ENCODE measurements at places on chromosomes 16 and 17. TPM values are rescaled to one million over a fixed set of nuclear protein-coding genes. Genes with fewer than 3 reads are reported as not detected.
A peak's percentile ranks its signal among the peaks of the same experiment; 100 is the strongest.

DNA sequence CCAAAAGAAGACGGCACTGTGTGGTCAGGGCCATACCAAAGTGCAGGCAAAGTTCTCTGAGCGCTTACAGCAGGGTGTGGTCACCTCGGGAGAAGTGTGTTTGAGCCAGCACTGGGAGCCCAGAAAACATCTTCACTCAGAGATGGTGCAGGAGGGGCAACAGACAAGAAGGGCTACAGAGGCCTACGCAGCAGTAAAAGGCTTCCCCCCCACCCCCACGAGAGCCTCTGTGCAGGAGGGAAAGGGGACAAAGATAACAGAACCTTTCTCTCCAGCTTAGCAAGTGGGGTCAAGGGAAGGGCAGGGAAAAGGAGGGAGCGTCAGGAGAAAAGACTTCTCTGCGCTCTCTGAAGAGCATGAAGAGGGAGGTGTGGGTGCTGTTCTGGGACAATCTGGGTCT is 2.8 kb downstream of the VAT1 start:
- peak overlapping the region; percentile 96 for H3K4me3 ChIP-seq
- no peaks in the 10 kb centered on the region for H3K27me3 ChIP-seq
- peak overlapping the region; percentile 96 for H3K27ac ChIP-seq
- DNase-seq = no peak
- peaks cover 35% of the 10 kb centered on the region for H3K4me1 ChIP-seq

The CAPNS2 gene
- 2.2 TPM for total RNA-seq

The ABHD15 gene
- total RNA-seq = 5.2 TPM

GRCh38 chr16:4345836-4346781 is 5.0 kb downstream of the PAM16 start:
- no peak overlapping the region for H3K4me3 ChIP-seq
- H3K36me3 ChIP-seq = peaks cover 13% of the 10 kb centered on the region
- no peak overlapping the region for H3K27ac ChIP-seq

The ARHGDIG gene
- 4.8 TPM for total RNA-seq

The MYH8 gene
- total RNA-seq = not detected

- no peak for DNase-seq
- no peaks in the 10 kb centered on the region for H3K27me3 ChIP-seq
- H3K36me3 ChIP-seq = no peaks in the 10 kb centered on the region
Measured at GRCh38 chr16:78200023-78200389, 100.6 kb downstream of the WWOX start.

DNA sequence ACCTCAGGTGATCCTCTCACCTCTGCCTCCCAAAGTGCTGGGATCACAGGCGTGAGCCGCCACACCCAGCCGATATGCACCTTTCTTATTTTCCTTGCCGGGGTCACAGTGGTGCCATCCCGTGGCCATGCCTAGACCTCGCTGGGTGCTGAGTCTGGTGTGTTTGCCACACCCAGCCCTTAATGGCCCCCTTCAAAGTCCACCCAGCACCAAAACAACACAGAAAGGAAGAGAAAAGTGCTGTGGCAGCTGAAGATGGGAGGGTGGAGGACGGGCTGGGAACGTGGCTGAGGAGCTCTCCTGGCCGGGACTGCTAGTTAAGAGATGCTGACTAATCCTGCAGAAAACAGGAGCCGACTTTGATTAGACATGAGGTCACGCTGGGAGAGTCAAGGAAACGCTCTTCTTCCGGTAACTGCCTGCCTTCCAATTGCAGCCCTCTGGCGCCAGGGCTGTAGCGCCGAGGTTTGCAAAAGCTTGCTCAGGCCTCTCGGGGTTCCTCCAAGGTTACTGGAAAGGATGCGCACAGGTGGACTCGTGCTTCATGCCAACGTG is 10.9 kb downstream of the SLC43A2 start:
- no peaks in the 10 kb centered on the region for H3K36me3 ChIP-seq
- no peaks in the 10 kb centered on the region for H3K4me1 ChIP-seq
- no peak overlapping the region for H3K4me3 ChIP-seq
- no peak overlapping the region for H3K27ac ChIP-seq
- H3K27me3 ChIP-seq = no peaks in the 10 kb centered on the region

GRCh38 chr17:16442594-16443510 is 27.5 kb downstream of the TRPV2 start:
- no peak for DNase-seq
- no peaks in the 10 kb centered on the region for H3K27me3 ChIP-seq
- H3K27ac ChIP-seq = peak overlapping the region; percentile 81
- peaks cover 46% of the 10 kb centered on the region for H3K4me1 ChIP-seq
- peaks cover 20% of the 10 kb centered on the region for H3K36me3 ChIP-seq

- peak overlapping the region; percentile 95 for H3K27ac ChIP-seq
- H3K4me1 ChIP-seq = peaks cover 13% of the 10 kb centered on the region
- DNase-seq = peak; percentile 81
- H3K36me3 ChIP-seq = no peaks in the 10 kb centered on the region
- H3K27me3 ChIP-seq = no peaks in the 10 kb centered on the region
Measured at GRCh38 chr16:81181013-81181720, 57.3 kb upstream of the BCO1 start.

GRCh38 chr17:81884968-81885367 is 6.4 kb downstream of the ALYREF start:
- H3K4me1 ChIP-seq = peaks cover 1% of the 10 kb centered on the region
- no peaks in the 10 kb centered on the region for H3K27me3 ChIP-seq
- DNase-seq = no peak
- H3K36me3 ChIP-seq = peaks cover 42% of the 10 kb centered on the region
- H3K27ac ChIP-seq = peak overlapping the region; percentile 25

- H3K36me3 ChIP-seq = no peaks in the 10 kb centered on the region
- no peak for DNase-seq
- peaks cover 6% of the 10 kb centered on the region for H3K27me3 ChIP-seq
- H3K27ac ChIP-seq = no peak overlapping the region
- no peak overlapping the region for H3K4me3 ChIP-seq
- peaks cover 6% of the 10 kb centered on the region for H3K4me1 ChIP-seq
Measured at GRCh38 chr16:73289232-73289631, 241.3 kb upstream of the ZFHX3 start.
